Left lung (tissue), 14 donors: ENCODE measurements at places on chromosomes 12 and 14. TPM values are rescaled to one million over a fixed set of nuclear protein-coding genes. Genes with fewer than 3 reads are reported as not detected.
A peak's percentile ranks its signal among the peaks of the same experiment; 100 is the strongest.

- H3K4me1 ChIP-seq: no peaks in the 10 kb centered on the region
- no peak for DNase-seq
- H3K27me3 ChIP-seq: no peaks in the 10 kb centered on the region
- peak overlapping the region; percentile 45 for H3K27ac ChIP-seq
- no peaks in the 10 kb centered on the region for H3K36me3 ChIP-seq
These were observed 1093.2 kb downstream of the TMEM121 start for GRCh38 chr14:106619606-106620005.

GRCh38 chr14:105076805-105077648 lies 11.8 kb upstream of the GPR132 start:
- peaks cover 25% of the 10 kb centered on the region for H3K4me1 ChIP-seq
- H3K4me3 ChIP-seq: no peak overlapping the region
- H3K27ac ChIP-seq: no peak overlapping the region

Gene PLXNC1
- 55.9 TPM for total RNA-seq

- no peak overlapping the region for H3K4me3 ChIP-seq
- peak; percentile 60 for DNase-seq
- no peak overlapping the region for H3K27ac ChIP-seq
- H3K36me3 ChIP-seq: no peaks in the 10 kb centered on the region
- H3K27me3 ChIP-seq: no peaks in the 10 kb centered on the region
These were observed 80.4 kb upstream of the DIO3 start for GRCh38 chr14:101480747-101481530.

DNA sequence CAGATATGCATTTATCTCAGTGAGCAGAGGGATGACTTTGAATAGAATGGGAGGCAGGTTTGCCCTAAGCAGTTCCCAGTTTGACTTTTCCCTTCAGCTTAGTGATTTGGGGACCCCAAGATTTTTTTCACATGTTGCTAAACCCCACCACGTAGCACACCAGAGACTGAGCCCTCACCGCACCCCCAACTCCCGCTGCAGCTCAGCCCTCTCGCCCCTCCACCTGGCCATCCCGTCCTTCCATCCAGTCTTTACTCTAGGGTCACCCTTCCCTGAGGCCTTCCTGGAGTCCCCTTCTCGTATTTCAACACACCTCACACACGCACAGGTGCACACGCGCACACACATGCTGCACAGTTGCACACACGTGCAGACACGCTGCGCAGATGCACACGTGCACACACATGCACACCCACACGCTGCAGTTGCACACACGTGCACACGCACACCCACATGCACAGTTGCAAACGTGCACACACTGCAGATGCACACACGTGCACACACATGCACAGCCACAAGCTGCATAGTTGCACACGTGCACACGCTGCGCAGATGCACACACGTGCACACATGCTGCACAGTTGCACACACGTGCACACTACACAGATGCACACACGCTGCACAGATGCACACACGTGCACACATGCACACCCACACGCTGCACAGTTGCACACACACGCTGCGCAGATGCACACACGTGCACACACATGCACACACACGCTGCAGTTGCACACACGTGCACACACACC lies 30.0 kb downstream of the HSP90AA1 start:
- no peaks in the 10 kb centered on the region for H3K36me3 ChIP-seq
- H3K4me3 ChIP-seq: no peak overlapping the region
- H3K4me1 ChIP-seq: no peaks in the 10 kb centered on the region
- no peak for DNase-seq
- no peak overlapping the region for H3K27ac ChIP-seq

- DNase-seq: no peak
- no peak overlapping the region for H3K4me3 ChIP-seq
- no peaks in the 10 kb centered on the region for H3K4me1 ChIP-seq
- no peaks in the 10 kb centered on the region for H3K36me3 ChIP-seq
- no peak overlapping the region for H3K27ac ChIP-seq
- no peaks in the 10 kb centered on the region for H3K27me3 ChIP-seq
These were observed 8.5 kb upstream of the PRKAB1 start for GRCh38 chr12:119659289-119659897.

DNA sequence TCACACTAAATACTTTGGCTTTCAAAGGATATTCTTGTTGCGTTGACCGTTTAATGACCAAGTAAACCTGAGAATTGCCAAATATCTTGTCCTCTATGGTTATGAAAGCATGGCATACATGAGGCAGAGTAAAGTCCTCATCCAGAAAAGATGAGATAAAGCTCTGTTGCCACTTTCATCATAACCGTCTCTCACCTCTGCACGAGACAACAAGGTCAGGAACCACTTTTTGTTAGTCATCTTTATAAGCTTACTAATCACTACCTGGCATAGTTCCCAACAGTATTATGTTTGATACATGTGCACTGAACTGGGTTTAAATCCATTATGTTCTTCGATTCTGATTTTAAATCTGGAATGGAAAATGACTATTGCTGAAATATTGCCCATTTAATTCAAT lies 31.3 kb downstream of the PTPRB start:
- H3K36me3 ChIP-seq: no peaks in the 10 kb centered on the region
- H3K27me3 ChIP-seq: peaks cover 42% of the 10 kb centered on the region
- H3K4me1 ChIP-seq: peaks cover 8% of the 10 kb centered on the region
- DNase-seq: no peak
- no peak overlapping the region for H3K27ac ChIP-seq

Gene PMEL
- total RNA-seq: 0.99 TPM

DNA sequence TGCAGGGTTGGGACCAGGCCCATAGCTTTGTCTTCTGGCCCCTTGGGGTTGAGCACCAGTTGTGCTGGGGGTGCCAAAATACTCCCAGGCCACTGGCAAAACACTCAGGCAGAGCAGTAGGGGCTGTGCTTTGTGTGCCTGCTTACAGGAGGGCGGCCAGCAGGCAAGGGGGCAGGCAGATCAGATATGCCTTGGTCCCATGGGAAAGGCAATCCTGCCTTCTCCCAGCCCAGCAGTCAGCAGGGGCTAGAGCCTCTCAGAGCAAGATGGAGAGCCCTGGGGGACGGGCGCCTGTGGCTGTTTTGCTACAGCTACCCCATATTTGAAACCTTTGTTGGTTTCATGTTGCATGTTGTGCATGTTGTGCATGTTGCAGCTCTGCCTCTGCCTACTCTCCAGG lies 36.2 kb upstream of the TMX1 start:
- no peak overlapping the region for H3K27ac ChIP-seq
- H3K4me1 ChIP-seq: no peaks in the 10 kb centered on the region
- no peak for DNase-seq

DNA sequence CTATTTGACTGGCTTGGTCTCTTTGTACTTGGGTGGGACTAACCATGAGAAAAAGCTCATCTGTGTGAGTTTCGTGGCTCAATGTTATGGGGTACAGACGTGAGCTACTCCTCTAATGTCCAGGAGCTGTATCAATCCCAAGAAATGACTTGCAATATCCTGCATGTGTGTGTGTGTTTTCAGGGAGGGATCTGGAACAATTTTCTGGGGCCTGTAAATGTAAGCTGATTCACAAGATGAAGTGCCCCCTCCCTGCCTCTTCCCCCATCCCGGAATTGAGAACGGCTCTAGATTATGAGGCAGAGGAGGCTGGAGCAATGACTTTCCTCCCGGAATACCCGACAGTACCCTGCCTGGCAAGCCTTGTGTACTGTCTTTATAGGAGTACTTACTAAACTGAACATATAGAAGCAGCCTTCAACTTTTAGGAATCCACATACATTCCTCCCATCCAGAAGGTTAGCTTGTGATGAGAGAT lies 53.9 kb downstream of the TMX1 start:
- DNase-seq: no peak
- H3K36me3 ChIP-seq: no peaks in the 10 kb centered on the region
- H3K27me3 ChIP-seq: no peaks in the 10 kb centered on the region
- H3K27ac ChIP-seq: no peak overlapping the region
- no peak overlapping the region for H3K4me3 ChIP-seq

Gene CCDC38
- total RNA-seq: 0.18 TPM

DNA sequence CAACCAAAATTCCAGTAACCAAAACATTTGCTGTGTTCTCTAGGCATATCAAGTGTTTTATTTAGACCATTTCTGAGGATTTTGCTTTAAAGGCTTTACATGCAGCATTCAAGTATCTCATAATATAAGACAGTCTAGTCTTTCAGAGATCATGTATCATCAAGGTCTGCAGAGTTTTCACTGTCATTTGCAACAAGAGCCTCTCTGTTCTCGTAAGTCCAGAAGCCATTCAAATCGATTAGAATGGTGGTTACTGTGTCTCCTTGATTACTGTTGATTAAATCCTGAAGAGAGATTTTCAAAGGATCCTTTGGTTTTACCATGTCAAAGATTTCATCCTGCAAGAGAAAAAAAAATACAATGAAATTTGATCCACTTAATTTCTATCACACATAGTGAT lies 36.3 kb downstream of the PPP2R3C start:
- no peak overlapping the region for H3K4me3 ChIP-seq
- no peak for DNase-seq
- H3K27me3 ChIP-seq: no peaks in the 10 kb centered on the region
- H3K36me3 ChIP-seq: no peaks in the 10 kb centered on the region

- no peak overlapping the region for H3K4me3 ChIP-seq
- no peak overlapping the region for H3K27ac ChIP-seq
- H3K36me3 ChIP-seq: no peaks in the 10 kb centered on the region
- no peaks in the 10 kb centered on the region for H3K27me3 ChIP-seq
- peaks cover 18% of the 10 kb centered on the region for H3K4me1 ChIP-seq
These were observed 238.9 kb downstream of the CHST11 start for GRCh38 chr12:104695453-104696148.

Gene LACRT
- not detected for total RNA-seq

GRCh38 chr12:19624491-19624890 lies 185.2 kb downstream of the AEBP2 start:
- H3K27me3 ChIP-seq: no peaks in the 10 kb centered on the region
- H3K36me3 ChIP-seq: no peaks in the 10 kb centered on the region
- no peak for DNase-seq
- H3K4me1 ChIP-seq: no peaks in the 10 kb centered on the region
- no peak overlapping the region for H3K27ac ChIP-seq

Gene DCN
- total RNA-seq: 966 TPM

DNA sequence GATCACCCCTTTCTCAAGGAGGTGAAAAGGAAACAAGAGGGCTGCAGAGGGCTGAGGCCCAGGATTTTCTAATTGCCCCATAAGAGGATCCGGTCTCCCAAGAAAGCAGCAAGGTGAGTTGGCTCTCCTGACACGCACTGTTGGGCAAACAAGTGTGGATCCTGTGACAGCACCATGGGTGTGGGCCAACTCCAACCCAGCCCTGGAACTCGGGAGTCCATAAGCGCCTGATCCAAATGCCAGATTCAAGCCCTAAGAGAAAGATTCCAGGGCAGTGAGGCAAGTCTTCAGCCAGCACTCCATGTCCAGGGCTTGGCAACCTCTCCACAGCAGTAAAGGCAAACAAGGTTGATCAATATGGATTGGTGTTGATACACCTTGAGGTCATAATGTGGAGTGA lies 33.1 kb downstream of the KCNA5 start:
- no peak for DNase-seq
- H3K4me3 ChIP-seq: no peak overlapping the region
- H3K27me3 ChIP-seq: peaks cover 18% of the 10 kb centered on the region
- H3K36me3 ChIP-seq: no peaks in the 10 kb centered on the region
- no peak overlapping the region for H3K27ac ChIP-seq
- H3K4me1 ChIP-seq: no peaks in the 10 kb centered on the region

Gene PMCH
- not detected for total RNA-seq

Gene TRIM9
- total RNA-seq: 1.4 TPM

Gene LAG3
- 0.79 TPM for total RNA-seq

GRCh38 chr14:78154827-78155226 lies 15.3 kb upstream of the NRXN3 start:
- H3K27ac ChIP-seq: no peak overlapping the region
- no peaks in the 10 kb centered on the region for H3K36me3 ChIP-seq
- no peaks in the 10 kb centered on the region for H3K4me1 ChIP-seq
- H3K4me3 ChIP-seq: no peak overlapping the region

DNA sequence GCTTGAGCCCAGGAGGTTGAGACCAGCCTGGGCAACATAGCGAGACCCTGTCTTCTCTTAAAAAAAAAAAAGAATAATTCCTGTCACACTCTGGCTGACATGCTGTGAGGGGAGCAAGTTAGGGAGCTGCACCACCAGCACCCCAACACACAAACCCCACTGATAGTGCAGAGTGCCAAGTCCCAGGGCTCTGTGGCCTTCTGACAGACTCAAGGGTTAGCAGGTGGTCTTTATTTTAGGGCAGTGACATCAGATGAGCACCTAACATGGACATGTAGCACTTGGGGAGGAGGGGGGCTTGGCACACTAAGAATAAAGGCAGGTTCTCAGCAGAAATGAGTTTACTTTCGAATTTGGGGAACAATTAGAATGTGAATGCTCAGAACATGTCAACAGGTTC lies 6.8 kb downstream of the USP5 start:
- no peaks in the 10 kb centered on the region for H3K4me1 ChIP-seq
- no peaks in the 10 kb centered on the region for H3K27me3 ChIP-seq
- no peak for DNase-seq
- no peak overlapping the region for H3K4me3 ChIP-seq
- no peaks in the 10 kb centered on the region for H3K36me3 ChIP-seq
- no peak overlapping the region for H3K27ac ChIP-seq

- H3K27ac ChIP-seq: peak overlapping the region; percentile 92
- DNase-seq: peak; percentile 10
- H3K36me3 ChIP-seq: peaks cover 24% of the 10 kb centered on the region
- peaks cover 17% of the 10 kb centered on the region for H3K4me1 ChIP-seq
- no peaks in the 10 kb centered on the region for H3K27me3 ChIP-seq
These were observed 463 bp downstream of the NACA start for GRCh38 chr12:56724701-56724971.

- H3K4me1 ChIP-seq: no peaks in the 10 kb centered on the region
- no peaks in the 10 kb centered on the region for H3K27me3 ChIP-seq
- no peaks in the 10 kb centered on the region for H3K36me3 ChIP-seq
- H3K4me3 ChIP-seq: no peak overlapping the region
- H3K27ac ChIP-seq: no peak overlapping the region
- DNase-seq: no peak
These were observed 319.0 kb upstream of the RTL1 start for GRCh38 chr14:101222362-101223070.

DNA sequence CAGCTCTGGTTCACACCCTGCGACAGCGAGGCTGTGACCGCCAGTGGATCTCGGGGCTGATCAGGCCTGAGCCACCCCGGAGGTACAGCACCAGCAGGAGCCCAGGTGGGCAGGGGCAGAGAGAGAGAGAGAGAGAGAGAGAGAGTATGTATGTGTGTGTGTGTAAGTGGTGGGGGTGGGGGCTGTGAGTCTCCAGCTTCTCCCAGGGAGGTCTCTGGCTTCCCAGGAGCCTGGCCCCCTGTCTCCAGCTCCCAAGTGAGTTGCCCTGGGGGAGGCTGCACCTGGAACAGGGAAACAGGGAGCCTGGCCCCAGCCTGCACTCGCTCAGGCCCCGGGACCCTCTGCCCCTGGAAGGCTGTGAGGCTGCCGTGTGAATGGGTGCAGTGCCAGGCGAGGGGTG lies 2.0 kb downstream of the C14orf180 start:
- H3K4me3 ChIP-seq: no peak overlapping the region
- DNase-seq: no peak
- H3K27ac ChIP-seq: no peak overlapping the region
